ENCODE measurements at places on chromosomes 7 and 10.

DNA sequence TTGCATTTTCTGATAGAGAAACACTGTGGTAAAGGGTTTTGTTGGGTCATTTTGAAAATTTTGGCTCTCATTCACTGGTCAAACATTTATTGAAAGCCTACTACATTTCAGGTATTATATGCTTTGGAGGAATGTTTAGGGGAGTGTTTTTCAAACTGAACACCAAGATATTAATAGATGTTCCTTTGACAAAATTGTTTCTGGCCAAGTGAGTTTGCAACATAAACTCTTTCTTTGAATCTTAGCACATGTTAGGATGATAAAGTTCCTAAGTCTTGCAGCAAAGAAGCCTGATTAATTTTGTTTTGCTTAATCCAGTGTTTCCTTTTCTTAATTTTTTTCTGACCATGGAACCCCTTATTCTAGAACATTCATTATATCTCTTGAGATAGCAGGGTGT lies 232.5 kb upstream of the PHYHIPL start:
- DNase-seq: no peak
- no peaks in the 10 kb centered on the region for H3K36me3 ChIP-seq
- H3K27ac ChIP-seq: no peak overlapping the region
- no peaks in the 10 kb centered on the region for H3K27me3 ChIP-seq
- H3K4me3 ChIP-seq: no peak overlapping the region

DNA sequence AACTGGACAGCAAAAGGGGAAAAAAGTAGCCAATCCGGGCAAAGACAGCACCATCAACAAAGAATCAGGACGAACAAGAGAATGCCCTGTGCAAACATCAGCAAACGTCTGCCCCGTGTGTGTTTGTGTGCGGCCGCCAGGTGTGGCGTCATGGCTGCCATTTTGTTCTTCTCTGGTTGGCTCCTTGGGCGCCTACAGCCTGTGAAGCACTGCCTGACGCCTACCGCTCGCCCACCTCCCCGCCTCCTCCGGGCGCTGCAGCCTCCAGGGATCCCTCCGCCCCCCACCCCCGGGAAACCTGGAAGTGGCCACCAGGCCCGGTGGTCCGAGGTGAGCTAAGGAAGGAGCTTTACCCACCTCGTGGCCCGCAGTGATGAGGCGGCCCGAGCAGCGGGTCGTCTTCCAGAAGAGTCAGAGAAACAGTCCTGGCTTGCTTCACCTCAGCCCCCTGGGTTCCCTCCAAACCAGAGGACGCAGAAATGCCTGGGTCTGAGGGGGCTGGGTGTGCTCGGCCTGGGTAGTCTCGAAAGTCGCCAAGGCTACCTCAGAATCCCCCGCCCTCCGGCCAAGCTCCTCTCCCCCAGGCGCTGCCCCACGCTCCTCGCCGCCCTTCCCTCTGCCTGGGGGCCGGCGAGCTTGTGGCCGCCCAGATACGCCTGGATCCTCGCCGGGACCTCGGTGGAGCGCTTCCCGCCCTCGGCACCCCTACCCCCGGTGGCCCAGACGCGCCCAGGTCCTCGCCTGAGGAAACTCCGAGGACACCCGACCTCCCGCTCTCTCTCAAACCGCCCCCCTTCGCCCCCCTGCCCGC lies 61.8 kb upstream of the IL6 start:
- H3K4me1 ChIP-seq: no peaks in the 10 kb centered on the region
- no peak overlapping the region for H3K4me3 ChIP-seq
- H3K27me3 ChIP-seq: no peaks in the 10 kb centered on the region
- H3K36me3 ChIP-seq: no peaks in the 10 kb centered on the region
- no peak overlapping the region for H3K27ac ChIP-seq

DNA sequence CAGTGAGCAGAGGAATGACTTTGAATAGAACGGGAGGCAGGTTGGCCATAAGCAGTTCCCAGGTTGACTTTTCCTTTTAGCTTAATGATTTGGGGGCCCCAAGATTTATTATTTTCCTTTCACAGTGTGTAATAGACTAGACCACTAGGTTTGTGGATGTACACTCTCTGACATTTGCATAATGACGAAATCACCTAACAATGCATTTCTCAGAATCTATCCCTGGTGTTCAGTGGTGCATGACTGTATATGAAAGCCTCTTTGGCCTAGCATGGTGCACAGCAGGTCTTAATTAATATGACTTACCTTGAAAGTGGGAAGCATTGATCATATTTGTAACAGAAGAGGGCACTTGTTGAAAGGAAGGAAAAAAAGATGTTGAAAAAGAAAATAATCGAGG lies 761.9 kb downstream of the TYW1 start:
- no peak overlapping the region for H3K4me3 ChIP-seq
- DNase-seq: no peak
- no peak overlapping the region for H3K27ac ChIP-seq
- no peaks in the 10 kb centered on the region for H3K36me3 ChIP-seq

DNA sequence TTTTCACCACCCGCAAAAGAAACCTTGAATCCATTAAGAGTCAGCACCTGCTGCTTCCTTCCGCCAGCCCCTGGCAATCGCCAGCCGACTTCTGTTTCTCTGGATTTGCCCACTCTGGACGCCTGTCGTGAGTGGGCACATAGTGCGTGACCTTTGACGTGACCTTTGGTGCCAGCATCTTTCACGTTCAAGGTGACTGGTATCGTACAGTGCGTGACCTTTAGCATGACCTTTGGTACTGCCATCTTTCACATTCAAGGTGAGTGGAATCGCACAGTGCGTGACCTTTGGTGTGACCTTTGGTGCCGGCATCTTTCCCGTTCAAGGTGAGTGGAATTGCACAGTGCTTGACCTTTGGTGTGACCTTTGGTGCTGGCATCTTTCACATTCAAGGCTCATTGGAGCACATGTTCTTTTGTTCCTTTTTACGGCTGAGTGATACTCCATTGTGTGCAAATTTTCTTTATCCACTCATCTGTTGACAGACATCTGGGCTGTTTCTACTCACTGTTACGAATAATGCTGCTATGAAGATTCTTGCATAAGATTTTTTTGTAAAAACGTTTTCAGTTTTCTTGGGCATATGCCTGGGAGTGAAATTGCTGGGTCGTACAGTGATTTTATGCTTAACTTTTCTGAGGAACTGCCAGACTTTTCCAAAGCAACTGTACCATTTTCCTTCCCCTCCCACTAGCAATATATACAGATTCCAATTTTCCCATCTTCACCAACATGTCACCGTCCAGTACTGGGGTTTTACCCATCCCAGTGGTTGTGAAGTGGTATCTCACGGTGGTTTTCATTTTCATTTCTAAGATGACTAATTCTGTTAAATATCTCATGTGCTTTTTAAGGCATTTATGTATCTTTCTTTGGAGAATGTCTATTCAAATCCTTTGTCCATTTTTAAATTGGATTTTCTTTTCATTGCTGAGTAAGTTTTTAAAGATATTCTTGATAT lies 145.3 kb downstream of the DIP2C start:
- no peaks in the 10 kb centered on the region for H3K36me3 ChIP-seq
- peaks cover 4% of the 10 kb centered on the region for H3K27me3 ChIP-seq
- H3K27ac ChIP-seq: no peak overlapping the region
- H3K4me3 ChIP-seq: no peak overlapping the region

GRCh38 chr10:15433850-15434537 lies 62.9 kb upstream of the FAM171A1 start:
- H3K27me3 ChIP-seq: no peaks in the 10 kb centered on the region
- H3K27ac ChIP-seq: no peak overlapping the region
- DNase-seq: no peak
- H3K4me3 ChIP-seq: no peak overlapping the region

DNA sequence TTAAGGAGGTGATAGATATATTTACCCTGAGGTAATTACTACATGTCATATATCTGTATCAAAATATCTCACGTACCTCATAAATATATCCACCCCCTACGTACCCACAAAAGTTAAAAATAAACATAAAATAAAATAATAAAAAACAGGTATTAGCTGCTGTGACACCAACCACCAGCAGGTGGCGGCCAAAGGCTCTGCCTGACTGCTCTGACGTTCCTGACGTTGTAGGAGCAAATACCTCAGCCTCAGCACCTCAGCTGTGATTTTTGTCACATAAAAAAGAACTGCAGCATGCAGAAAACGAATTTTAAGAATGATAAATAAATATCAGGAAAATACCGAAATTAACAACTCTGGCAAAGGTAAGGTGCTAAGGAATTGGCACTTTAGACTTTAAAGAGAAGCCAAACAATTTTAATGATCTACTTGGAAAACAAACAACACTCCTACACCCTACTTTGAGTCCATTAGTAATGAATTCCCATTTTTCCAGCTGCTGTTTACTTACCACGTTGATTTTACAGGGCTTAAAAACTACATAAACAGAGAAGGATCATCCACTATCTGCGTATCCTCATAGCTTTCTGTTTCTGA lies 125.4 kb upstream of the TARP start:
- H3K27me3 ChIP-seq: no peaks in the 10 kb centered on the region
- H3K36me3 ChIP-seq: no peaks in the 10 kb centered on the region
- peak; percentile 46 for DNase-seq
- H3K4me3 ChIP-seq: no peak overlapping the region

DNA sequence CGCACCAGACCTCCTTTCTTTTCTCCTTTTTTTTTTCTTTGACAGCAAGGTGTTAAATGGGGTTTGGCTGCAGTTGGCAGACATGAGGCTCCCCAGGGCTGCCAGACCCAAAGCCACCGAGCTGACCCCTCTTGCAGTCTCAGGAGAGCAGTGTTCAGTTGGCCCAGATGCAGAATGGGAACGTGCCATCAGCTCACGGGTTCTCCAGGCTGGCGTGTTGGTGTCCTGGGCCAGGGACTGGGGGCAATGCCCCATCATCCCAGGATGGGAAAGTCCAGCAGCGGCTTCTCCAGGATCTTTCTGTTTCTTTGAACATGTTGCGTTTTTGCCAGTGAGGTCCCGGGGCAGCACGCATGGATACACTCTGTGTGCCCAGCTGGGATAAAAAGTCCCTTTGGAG lies 114.6 kb upstream of the KCTD7 start:
- no peak for DNase-seq
- H3K27me3 ChIP-seq: no peaks in the 10 kb centered on the region
- H3K4me1 ChIP-seq: no peaks in the 10 kb centered on the region
- H3K36me3 ChIP-seq: no peaks in the 10 kb centered on the region
- H3K27ac ChIP-seq: no peak overlapping the region
- H3K4me3 ChIP-seq: no peak overlapping the region

- H3K27ac ChIP-seq: no peak overlapping the region
- DNase-seq: no peak
- no peaks in the 10 kb centered on the region for H3K36me3 ChIP-seq
- no peaks in the 10 kb centered on the region for H3K27me3 ChIP-seq
Measured at GRCh38 chr7:11332865-11333228, 359.2 kb downstream of the PHF14 start.

DNA sequence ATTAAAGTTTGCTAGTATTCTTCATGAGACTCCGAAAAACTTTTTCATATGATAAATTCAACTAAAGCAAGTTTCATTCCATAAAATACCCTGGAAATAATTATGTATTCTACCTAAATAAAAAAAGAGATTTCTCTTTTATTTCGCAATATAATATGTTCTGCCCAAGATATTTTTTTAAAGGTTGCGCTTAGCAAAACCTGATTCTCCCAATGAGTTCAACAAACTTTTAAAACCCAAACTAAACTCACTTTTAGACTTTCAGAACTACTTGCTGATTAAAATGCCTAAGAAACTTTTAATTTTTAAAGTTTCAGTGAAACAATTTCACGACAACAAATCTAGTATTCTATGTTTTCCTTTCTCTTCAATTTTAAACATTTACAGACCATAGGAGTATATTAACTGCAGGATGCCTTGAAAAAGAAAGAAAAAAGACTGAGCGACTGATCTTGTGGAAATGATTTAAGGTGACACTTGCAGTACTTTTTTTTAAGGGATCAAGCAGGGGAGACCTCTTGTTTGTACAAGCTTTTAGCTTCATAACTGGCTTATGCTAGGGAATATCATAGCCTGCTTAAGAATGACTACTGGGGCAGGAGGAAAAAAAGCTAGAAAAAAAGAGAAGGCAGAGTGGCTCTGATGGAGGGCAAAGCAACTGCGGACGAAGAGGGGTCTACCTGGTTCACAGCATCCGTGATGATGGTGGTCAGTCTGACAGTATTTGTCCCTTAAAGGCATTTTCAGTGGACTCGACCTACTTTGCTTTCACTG lies 1.5 kb downstream of the ZNF800 start:
- peak overlapping the region; percentile 94 for H3K4me3 ChIP-seq
- H3K36me3 ChIP-seq: peaks cover 5% of the 10 kb centered on the region
- no peak for DNase-seq

DNA sequence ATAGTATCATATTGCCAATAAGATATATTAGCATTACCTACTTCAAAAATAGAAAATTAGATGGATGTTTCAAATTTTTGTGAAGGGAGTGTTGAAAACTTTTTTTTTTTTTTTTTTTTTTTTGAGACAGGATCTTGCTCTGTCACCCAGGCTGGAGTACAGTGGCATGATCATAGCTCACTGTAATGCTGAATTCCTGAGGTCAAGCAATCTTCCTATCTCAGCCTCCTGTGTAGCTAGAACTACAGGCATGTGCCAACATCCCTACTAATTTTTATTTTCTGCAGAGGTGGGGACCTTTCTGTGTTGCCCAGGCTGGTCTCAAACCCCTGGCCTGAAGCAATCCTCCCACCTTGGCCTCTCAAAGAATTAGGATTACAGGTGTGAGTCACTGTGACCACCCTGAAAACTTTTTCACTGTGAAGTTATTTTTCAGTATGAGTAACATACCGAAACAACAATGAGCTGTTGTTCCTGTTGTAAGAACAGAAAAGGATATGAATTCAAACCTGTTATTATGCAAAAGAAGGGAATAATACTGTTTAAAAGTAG lies 266.9 kb downstream of the NEBL start:
- no peak overlapping the region for H3K27ac ChIP-seq
- DNase-seq: no peak
- H3K36me3 ChIP-seq: no peaks in the 10 kb centered on the region
- no peaks in the 10 kb centered on the region for H3K4me1 ChIP-seq
- H3K27me3 ChIP-seq: no peaks in the 10 kb centered on the region
- H3K4me3 ChIP-seq: no peak overlapping the region
